Activated naive CD4-positive, alpha-beta T cell (primary cell): ENCODE measurements at places on chromosomes 1 and 21.

- no peak for DNase-seq
Measured at GRCh38 chr1:222233444-222234158, 314.3 kb downstream of the HHIPL2 start.

DNA sequence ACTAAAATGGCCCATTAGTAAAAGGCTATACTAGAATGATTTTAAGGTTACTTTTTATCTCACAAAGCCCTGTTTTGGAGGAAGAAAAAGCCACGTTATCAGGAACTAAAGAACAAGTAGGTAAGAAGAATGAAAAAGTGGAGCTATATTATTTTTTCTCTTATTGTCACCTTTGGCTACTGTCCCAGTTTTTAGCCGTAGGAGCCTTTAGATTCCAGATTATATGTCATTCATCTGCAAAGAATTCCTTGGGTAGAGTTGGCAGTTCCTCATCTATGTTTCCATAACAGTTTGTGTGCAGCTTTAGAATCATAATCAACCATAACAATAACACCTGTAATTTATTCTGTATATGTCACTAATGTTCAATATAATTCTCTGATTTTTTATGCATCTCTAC lies 83.8 kb downstream of the TPR start:
- no peak for DNase-seq

- no peak for DNase-seq
Measured at GRCh38 chr1:37035014-37035691, 838 bp upstream of the GRIK3 start.

DNA sequence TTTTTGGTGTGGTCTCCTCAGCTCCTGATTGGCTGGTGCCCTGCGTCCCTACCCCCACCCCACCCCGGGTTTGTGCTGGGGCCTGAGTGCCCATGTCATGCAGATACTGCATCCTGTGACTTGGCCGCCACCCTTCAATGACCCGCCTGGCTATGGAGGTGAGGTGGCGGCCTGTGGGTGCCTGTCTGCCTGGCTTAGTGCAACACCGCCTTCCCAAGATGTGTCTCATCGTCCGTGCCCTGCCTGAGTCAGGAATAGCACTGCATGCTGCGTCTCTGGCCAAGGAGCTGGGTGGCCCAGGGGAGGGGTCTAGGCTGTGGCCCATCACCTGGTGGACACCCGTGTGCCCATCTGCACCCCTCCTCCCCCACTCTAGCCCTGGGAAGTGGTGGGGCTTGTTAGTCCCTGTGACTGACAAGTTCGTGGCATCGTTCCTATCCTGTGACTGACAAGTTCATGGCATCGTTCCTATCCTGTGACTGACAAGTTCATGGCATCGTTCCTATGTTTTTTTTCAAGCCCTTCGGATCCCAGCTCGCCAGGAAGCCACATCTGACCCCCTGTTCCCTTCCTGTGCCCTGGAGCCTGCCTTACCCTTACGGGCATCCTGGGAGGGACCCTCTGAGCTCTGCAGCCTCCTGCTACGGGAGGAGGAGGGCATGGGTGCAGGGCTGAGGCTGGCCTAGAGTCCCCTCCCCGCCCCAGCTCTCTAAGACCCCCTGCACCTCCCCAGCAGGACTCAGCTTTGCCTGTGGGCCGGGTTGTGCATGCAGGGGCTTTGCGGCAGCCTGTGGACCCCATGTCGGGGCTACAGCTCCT lies 7.5 kb downstream of the SLX9 start:
- no peak for DNase-seq

GRCh38 chr1:107415241-107415640 lies 274.4 kb downstream of the NTNG1 start:
- DNase-seq: no peak

GRCh38 chr1:30043256-30043655 lies 680.1 kb downstream of the MATN1 start:
- no peak for DNase-seq

DNA sequence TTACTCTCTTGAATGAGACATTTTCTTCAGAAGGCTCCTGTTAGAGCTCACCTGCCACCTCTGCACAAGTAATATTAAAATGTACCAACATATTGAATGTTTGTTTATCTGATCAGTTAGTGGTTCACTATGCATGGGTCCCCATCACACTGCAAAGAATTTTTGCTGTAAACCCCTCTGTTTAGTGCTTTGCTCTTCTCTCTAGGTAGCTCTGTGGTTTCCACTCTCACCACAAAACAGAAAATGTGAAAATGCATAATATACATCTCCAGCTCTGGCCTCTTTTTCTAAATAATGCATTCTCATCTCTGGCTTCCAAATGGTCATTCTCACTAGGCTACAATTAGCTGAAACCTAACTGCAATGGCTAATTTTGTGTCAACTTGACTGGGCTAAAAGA lies 176.7 kb downstream of the TRIM33 start:
- no peak for DNase-seq

DNA sequence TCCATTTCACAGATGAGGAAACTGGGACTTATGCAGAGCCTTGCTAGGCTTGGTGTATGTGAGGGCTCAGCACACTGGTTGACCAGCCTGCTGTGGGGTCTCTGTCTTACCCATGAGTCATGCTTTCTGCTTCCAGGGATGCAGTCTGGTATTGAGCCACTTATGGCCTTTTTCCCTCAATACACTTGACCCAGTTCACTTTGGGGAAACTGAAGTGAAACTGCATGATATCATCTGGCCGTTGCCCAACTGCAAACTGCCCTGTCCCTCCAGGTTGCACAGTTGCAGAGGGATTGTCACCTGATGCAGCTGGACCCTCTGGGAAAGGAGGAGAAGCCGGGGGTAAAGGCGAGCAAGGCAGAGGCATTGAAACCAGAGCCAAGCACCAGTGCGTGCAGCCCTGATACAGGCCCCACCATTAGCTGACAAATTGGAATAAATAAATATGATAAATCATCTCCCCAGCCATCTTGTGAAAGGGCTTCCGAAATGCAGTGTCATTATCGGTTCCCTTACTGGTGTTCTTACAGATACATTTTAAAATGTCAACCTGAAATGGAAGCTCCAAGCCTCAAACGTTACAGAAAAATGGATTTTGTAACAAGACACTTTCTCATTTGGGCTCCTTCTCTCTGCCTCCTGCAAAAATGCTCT lies 39.3 kb upstream of the DUSP10 start:
- DNase-seq: no peak

DNA sequence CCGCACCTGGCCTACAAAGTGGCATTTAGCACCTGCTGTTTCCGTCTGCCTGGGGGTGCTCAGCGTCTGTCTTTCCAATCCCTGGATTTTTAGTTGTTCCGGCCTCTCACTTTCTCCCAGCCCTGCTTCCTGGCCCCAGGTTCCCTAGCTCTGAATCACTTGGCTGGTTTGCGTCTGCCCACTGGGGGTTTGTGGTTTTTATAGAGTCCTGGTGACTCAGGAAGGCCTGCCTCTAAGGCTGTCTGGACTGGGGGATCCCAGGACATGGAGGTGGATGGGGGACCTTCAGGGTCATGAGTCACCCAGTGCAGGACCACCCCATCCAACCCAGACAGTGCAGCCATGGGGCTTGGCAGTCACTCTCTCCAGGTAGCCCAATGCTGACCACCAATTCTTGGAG lies 53.5 kb downstream of the MRPL37 start:
- DNase-seq: no peak

DNA sequence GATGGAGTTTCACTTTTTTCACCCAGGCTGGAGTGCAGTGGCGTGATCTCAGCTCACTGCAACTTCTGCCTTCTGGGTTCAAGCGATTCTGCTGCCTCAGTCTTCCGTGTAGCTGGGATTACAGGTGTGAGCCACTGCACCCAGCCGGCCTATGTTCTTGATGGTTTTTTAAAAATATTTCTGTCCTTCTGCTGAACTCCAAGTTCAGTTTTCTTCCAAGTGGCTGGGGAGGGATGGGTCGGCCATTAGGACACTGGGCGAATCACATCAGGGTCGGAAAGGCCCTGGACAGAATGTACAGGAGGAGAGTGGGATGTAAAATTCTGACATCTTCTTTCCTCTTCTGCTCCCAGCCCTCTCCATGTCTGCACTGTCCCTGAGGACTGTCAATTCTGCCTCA lies 289.6 kb downstream of the PTPRU start:
- DNase-seq: no peak

GRCh38 chr1:244150665-244151064 lies 99.6 kb downstream of the ZBTB18 start:
- no peak for DNase-seq

- no peak for DNase-seq
Measured at GRCh38 chr1:112686417-112686816, 12.0 kb downstream of the MOV10 start.

GRCh38 chr1:48077795-48078222 lies 80.6 kb upstream of the TRABD2B start:
- DNase-seq: no peak

DNA sequence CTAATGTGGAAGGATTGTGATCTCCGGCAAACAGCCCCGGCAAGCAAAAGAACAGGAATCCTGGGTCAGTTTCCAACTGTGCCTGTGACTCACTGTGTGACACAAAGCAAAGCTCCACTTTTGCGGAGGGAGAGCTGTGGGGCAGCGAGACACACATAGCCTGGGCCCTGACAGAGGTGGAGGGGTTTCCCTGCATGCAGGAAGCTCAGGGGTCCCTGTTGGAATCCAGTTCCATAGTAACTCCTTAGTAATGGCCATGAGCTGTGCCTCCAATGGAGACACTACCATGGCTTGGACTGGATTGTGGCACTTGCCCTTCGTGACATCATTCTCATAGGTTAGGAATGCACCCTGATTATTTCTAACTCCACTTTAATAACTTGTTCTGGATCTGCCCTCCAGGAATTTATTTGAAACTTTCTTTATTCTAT lies 47.0 kb upstream of the ATF3 start:
- no peak for DNase-seq

GRCh38 chr1:24776821-24777220 lies 31.6 kb downstream of the CLIC4 start:
- no peak for DNase-seq

DNA sequence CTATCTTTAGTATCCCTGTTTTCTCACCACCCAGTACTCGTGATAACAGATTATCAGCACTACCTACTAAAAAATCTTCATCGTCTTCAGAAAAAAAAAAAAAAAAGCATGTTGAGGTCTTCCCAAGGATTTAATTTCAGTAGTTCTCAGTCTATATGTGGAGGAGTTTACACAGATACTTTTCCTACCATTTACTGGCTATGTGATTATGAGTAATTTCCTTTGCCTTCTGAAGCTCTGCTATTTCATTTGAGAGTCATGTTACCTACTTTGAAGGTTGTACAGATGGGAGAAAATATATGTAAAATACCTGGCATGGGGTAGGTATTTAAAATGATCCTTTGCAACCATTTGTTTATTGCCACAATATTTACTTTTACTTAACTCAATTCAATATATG lies 399.7 kb downstream of the NEGR1 start:
- no peak for DNase-seq

DNA sequence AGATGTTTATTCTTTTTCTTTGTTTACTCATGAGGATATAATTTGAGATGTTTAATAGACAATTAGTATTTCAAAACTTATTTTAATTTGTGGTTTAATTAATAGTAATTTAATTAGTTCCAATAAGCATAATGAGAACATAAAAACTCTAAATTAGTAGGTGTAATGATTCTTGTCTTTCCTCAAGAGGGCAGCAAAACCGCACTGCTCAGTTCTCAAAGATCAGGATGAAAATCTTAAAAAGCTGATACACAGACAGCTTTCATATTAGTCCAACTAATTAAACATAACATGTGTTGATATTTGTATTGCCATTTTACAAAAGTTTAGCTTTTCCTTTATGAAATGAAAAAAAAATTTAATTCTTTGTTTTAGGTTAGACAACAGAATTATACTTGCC lies 106.7 kb upstream of the C21orf91 start:
- no peak for DNase-seq

DNA sequence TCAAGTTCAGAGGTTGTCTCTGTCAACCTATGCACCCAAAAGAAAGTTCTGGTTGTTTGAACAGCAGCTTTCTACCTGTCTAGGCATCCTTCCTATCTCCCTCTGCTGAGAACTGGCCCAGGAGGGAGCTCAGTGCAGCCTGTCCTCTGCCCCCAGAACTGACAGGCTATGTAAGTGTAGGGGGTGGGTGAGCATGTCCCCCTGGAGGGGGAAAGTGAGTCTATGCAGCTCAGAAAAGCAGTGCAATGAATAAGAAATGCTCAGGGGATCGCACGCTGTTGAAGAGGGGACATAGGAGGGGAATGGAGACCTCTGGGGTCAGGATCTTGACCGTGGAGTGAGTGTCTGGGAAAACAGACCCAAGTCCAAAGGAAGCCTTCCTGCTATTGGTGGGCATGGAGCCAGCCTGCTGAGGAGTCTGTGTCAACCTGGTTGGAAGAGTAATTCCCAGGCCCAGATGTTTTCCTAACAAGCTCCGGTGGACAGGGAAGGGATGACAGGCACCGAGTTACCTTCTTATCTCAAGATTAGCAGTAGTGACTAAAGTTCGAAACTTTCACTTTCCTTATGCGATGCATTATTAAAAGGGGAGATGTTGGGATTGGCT lies 26.1 kb upstream of the FHAD1 start:
- DNase-seq: no peak

DNA sequence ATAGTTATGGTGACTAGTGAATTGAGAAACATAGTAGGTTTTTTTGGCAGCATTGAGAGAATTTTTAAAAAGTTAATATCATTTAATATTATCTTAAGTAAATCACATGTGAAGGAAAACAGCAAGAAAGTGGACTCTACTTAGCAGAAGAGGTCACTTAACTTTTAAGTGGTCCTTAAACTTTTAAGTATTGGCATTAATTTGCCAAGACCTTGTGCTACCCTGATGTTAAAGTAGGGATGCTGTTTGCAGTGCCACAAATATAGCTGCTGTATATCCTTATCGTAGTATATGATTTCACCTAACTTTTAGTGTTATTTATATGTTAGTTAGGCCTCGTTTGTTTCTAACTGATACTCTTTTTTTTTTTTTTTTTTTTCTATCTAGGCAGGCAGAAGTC lies 40.2 kb downstream of the SMG7 start:
- DNase-seq: no peak

- DNase-seq: peak; percentile 60
Measured at GRCh38 chr1:30782361-30783255, 25.0 kb upstream of the LAPTM5 start.

GRCh38 chr1:107940701-107941100 lies 24.3 kb downstream of the VAV3 start:
- DNase-seq: no peak

GRCh38 chr21:28725396-28725795 lies 267.3 kb downstream of the LTN1 start:
- no peak for DNase-seq

GRCh38 chr1:81660286-81660685 lies 140.4 kb upstream of the ADGRL2 start:
- no peak for DNase-seq

- no peak for DNase-seq
Measured at GRCh38 chr1:78640462-78640861, 9.2 kb upstream of the IFI44 start.
